ENCODE measurements at places on chromosomes 4 and X.

DNA sequence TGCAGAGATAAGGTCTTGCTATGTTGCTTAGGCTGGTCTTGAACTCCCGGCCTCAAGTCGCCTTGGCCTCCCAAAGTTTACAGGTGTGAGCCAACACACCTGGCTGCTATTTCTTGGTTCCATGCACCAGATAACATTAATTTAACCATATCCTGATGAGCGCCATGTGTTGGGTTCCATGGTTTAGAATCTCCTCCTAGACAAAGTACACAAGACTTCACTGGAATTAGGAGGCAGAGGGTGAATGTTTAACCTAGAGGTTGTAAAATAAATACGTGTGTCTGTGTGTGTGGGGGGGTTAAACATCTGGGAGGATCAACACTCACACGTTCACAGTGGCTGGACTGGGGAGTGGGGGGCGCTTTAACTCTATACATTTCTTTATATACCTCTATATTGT, 32.4 kb upstream of the SORCS2 start:
- H3K27ac ChIP-seq, result no peak overlapping the region
- H3K36me3 ChIP-seq, result no peaks in the 10 kb centered on the region
- no peak overlapping the region for H3K4me3 ChIP-seq
- DNase-seq, result no peak

GRCh38 chr4:142933207-142933606, 87.1 kb upstream of the INPP4B start:
- H3K27ac ChIP-seq, result no peak overlapping the region
- no peak for DNase-seq
- no peak overlapping the region for H3K4me3 ChIP-seq
- H3K36me3 ChIP-seq, result no peaks in the 10 kb centered on the region
- H3K27me3 ChIP-seq, result no peaks in the 10 kb centered on the region

GRCh38 chrX:31293409-31293808, 221.6 kb upstream of the FTHL17 start:
- no peak for DNase-seq
- no peaks in the 10 kb centered on the region for H3K27me3 ChIP-seq
- no peaks in the 10 kb centered on the region for H3K4me1 ChIP-seq
- H3K4me3 ChIP-seq, result no peak overlapping the region
- H3K36me3 ChIP-seq, result no peaks in the 10 kb centered on the region
- H3K27ac ChIP-seq, result no peak overlapping the region

DNA sequence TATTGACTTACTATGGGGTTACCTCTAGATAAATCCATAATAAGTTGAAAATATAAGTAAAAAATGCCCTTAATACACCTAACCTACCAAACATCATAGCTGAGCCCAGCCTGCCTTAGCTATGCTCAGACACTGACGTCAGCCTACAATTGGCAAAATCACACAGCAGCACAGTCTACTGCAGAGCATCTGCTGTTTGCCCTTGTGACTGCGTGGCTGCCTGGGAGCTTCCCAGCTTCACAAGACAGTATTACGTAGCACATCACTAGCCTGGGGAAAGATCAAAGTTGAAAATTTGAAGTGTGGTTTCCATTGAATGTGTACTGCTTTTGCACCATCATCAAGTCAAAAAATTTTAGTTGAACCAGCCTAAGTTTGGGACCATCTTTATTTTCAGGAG, 8.8 kb downstream of the HTT-AS start:
- H3K4me1 ChIP-seq, result peaks cover under 1% of the 10 kb centered on the region
- H3K4me3 ChIP-seq, result no peak overlapping the region
- no peak for DNase-seq
- H3K27me3 ChIP-seq, result no peaks in the 10 kb centered on the region
- no peaks in the 10 kb centered on the region for H3K36me3 ChIP-seq

DNA sequence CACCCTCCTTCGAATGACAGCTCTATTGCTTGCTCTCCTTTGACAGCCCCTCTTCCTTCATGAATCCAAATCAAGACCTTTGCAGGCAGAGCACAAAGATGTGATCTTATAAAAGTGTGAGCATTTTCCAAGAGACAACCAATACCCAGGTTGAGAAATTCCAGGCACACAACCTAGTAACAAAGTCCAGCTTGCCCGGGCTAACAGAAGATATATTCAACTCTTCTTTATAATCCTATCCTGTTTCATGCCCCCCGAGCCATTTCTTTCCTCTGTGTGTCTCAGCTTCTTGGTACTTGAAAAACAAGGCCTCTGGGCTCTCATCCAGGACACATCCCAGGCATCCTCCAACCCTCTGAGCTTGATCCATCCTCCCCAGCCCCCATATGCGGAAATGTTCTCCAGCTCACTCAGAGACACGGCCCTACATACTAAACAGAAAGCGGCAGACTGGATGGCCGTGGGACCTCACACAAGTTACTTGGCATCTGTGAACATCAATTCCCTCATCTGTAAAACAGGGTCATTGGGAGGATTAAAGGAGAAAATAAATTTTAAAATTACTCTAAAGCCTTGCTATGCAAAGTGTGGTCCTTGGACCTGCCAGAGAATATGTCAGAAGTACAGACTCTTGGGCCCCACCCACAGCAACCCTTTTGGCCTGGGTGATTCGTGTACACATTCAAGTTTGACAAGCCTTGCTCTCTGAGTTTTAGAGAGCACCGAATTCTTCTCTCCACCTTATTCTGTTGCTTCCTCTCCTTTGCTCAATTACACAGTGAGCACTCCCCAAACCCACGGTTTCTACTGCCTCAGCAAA, 627.0 kb downstream of the BCOR start:
- H3K4me3 ChIP-seq, result no peak overlapping the region
- no peaks in the 10 kb centered on the region for H3K27me3 ChIP-seq
- H3K36me3 ChIP-seq, result no peaks in the 10 kb centered on the region
- H3K27ac ChIP-seq, result no peak overlapping the region
- H3K4me1 ChIP-seq, result peaks cover 5% of the 10 kb centered on the region

- H3K27me3 ChIP-seq, result no peaks in the 10 kb centered on the region
- H3K27ac ChIP-seq, result peak overlapping the region; percentile 83
- no peaks in the 10 kb centered on the region for H3K36me3 ChIP-seq
- H3K4me1 ChIP-seq, result peaks cover 17% of the 10 kb centered on the region
- DNase-seq, result peak; percentile 91
These were observed 314.1 kb downstream of the STK32B start for GRCh38 chr4:5365071-5366008.

DNA sequence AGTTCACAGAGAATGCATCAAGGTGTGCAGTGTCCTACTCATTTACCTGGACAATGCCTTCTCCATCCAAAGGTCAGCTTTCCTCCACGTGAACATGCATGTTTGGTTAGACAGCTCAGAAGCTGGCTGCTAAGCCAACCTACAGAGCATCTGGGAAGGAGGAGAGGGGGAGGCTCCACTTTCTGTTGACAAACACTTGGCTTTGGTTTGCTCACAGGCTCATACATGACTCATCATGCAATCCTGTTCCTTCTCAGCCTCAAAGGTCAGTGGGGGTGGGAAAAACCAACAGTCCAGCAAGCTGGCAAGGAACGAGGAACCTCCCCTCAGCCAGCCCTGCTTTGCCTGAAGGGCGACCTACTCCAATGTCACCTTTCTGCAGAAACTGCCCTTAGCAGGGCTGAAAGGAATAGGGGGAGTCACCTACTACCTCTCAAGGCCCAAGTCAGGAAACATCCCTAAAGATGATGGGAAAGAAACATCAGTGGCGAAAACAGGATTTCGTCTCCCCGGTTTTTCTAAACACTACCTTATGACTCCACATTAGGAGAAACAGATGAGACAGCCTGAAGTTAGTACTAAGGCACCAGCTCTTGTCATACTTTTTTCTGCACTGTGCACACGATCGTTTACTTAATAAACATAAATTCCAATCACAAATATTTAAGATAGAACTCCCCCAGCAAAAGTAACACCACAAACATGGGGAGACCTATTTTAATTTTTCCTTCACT, 37.9 kb downstream of the RELL1 start:
- no peak overlapping the region for H3K4me3 ChIP-seq
- no peaks in the 10 kb centered on the region for H3K27me3 ChIP-seq
- H3K4me1 ChIP-seq, result peaks cover 8% of the 10 kb centered on the region
- no peak overlapping the region for H3K27ac ChIP-seq

DNA sequence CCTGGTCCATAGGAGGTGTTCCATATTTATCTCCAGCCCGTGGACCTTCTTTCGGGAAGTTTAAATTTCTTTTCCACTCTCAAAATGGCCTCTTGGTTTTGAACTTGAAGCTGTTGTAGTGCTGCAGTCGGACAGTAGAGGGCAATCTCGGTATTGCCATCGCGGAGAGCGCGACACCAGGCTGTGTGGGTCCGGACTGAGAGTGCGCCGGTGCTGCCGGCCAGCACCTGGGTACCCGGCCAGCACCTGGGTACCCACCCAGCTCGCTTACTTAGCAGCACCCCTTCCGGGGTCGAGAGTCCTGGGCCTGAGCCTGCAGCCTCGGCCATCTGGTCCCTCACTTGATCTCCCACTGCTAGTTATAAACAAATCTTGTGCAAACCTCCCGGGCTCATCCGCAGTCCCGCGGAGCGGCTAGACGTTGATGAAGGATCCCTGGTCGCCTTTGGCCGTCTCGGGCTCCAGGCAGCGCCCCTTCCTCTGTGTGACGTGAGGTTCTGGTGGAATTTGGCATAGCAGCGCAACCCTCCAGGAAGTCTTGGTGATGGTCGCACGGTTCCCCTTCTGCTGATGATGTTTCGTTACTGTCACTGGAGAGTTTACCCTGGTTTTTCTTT, 18.0 kb downstream of the FAM9A start:
- H3K4me3 ChIP-seq, result no peak overlapping the region
- no peak for DNase-seq
- H3K4me1 ChIP-seq, result no peaks in the 10 kb centered on the region
- H3K27me3 ChIP-seq, result no peaks in the 10 kb centered on the region
- no peak overlapping the region for H3K27ac ChIP-seq
- no peaks in the 10 kb centered on the region for H3K36me3 ChIP-seq

DNA sequence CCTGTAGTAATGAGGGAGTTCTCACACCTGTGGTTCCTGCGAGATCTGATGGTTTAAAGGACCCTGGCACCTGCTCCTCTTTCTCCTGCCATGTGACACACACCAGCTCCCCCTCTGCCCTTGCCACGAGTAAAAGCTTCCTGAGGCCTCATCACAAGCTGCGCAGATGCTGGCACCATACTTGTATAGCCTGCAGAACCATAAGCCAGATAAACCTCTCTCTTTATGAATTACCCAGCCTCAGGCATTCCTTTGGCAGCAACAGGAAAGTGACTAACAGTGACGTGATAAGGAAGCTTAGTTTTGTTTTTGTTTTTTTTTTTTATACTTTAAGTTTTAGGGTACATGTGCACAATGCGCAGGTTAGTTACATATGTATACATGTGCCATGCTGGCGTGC, 130.9 kb downstream of the AFAP1 start:
- H3K4me3 ChIP-seq, result no peak overlapping the region
- H3K27me3 ChIP-seq, result no peaks in the 10 kb centered on the region
- H3K27ac ChIP-seq, result peak overlapping the region; percentile 49
- peaks cover 57% of the 10 kb centered on the region for H3K36me3 ChIP-seq
- peaks cover 50% of the 10 kb centered on the region for H3K4me1 ChIP-seq

- peaks cover 5% of the 10 kb centered on the region for H3K27me3 ChIP-seq
- no peaks in the 10 kb centered on the region for H3K36me3 ChIP-seq
- no peak overlapping the region for H3K27ac ChIP-seq
- no peak for DNase-seq
- no peak overlapping the region for H3K4me3 ChIP-seq
These were observed 6.1 kb downstream of the NALF2 start for GRCh38 chrX:69510137-69510715.

DNA sequence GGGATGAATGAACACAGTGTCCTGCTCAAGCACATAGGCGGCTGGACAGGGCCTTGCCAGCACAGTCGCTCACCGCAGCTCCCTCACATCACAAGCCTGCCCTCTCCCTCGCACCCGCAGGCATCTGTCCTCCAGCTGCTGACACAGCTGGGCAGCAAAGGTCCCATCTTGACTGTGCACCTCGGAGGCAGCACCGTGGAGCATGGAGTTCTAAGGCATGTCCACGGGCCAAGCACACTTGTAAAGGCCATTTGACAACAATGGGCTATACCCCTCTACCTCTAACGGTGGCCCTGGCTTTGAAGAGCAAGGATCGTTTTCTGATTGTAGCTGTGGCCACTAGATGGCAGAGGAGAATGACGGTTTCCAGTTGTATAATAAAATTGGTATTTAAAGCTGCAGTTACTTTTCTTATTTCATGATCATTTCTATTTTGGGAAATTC, 53.8 kb downstream of the APLN start:
- no peaks in the 10 kb centered on the region for H3K27me3 ChIP-seq
- peaks cover 11% of the 10 kb centered on the region for H3K4me1 ChIP-seq

- no peak for DNase-seq
- H3K27me3 ChIP-seq, result no peaks in the 10 kb centered on the region
- no peak overlapping the region for H3K27ac ChIP-seq
These were observed 373.1 kb upstream of the HS3ST1 start for GRCh38 chr4:11801466-11802446.

DNA sequence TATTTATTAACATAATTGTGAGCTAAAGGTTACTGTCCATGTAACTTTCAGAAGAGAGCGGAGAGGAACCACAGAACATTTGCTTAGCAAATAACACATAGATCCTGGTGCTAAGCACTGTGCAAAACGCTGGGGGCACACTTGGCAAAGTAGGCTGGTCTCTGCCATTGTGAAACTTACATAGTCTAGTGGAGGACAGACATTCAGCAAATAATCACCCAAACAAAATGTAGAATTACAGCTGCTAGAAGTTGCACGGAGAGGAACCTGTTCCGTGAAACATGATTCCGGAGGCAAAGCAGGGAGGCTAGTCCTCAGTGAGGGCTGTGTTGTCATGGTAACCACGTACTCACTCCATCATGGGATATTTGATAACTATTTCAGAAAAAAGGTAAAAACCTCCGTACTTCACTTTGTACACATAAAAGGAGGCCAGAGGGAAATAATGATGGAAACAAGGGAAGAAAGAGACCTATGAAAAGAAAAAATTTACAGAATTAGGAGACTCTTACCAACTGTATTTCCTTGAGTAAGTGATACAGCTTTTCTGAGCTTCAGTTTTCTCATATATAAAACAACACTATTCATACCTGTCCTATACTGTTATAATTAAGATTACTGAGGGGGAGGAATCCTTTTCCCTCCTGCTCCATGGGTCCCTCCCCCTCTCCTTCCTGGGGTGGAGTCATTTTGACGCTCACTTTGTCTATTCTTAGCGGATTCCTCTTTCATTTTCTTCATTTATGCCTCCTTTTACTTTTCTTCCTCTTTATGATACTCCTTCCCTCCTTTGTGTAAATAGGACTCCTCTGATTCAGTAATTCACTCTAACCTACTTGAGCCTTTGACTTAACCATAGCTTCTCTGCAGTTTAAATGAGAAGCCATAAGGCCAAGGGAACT, 825 bp upstream of the RASGEF1B start:
- H3K27me3 ChIP-seq, result peaks cover 27% of the 10 kb centered on the region
- DNase-seq, result peak; percentile 8
- no peak overlapping the region for H3K27ac ChIP-seq
- peaks cover 11% of the 10 kb centered on the region for H3K4me1 ChIP-seq
- H3K36me3 ChIP-seq, result no peaks in the 10 kb centered on the region
